ENCODE measurements at places on chromosomes 6 and 20.

- DNase-seq: no peak
These were observed 453.8 kb downstream of the RFPL4B start for GRCh38 chr6:112800916-112801315.

DNA sequence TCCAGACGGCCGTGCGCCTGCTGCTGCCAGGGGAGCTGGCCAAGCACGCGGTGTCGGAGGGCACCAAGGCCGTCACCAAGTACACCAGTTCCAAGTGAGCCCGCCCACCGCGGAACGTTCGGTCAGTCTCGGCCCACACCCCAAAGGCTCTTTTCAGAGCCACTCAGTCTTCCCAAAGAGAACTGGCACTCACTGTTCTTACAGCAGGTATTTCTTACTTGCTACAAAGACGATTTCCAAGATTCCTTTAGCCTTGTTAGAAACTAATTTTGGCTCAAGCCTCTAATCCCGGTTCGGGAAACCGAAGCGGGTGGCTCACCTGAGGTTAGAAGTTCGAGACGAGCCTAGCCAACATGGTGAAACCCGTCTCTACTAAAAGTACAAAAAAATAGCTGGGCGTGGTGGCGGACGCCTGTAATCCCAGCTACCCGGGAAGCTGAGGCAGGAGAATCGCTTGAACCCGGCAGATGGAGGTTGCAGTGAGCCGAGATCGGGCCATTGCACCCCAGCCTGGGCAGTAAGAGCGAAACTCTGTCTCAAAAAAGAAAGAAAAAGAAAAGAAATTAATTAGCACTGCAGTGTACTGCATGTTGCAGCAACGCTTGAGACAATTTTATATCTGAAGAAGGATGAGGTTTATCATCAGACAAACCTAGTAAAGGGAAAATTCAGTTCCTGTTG is 73.1 kb downstream of the OR2B2 start:
- no peak for DNase-seq

- DNase-seq: peak; percentile 21
These were observed 9.7 kb upstream of the CEP43 start for GRCh38 chr6:166989427-166990032.

DNA sequence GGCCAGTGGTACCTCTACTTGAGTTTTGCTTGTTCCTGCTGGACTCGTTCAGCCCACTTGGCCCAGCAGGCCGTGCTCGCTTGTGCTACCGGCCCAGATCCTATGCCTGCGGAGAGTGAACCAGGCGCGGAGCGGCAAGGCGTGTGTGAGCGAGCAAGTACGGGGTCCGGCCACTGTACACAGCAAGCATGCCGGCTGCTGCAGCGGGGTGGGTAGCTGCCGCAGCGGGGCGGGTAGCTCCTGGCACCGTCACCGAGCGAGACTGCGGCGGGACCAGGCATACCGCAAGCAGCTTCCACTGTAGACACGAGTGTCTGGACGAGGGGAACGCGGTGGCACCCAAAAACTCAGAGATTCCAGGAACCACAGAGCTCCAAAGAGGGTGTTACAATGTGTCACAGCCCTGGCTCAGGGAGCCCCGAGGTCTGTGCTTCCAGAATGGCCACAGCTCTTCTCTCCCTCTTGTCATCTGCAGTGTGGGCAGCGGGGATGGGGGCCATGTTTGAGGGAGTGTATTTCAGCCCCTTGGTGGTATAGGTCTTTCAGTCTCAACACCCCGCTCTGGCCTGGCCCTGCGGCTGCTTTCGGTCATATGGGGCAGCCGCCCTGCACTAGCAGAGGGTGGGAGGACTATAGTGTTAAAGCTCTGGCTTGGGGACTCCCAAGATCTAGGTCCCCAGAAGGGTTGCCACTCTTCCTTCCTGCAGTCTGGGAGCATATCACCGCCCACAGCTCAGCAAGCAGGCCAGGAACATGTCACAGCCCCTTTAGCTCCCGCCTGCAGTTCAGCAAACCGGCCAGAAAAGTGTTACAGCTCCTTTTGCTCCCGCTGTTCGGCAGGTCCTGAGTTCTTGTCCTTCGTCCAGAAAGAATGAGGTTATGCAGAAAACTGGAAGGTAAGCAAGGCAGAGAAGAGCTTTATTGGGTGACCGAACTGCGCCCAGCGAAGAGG is 6.1 kb upstream of the RWDD1 start:
- no peak for DNase-seq

DNA sequence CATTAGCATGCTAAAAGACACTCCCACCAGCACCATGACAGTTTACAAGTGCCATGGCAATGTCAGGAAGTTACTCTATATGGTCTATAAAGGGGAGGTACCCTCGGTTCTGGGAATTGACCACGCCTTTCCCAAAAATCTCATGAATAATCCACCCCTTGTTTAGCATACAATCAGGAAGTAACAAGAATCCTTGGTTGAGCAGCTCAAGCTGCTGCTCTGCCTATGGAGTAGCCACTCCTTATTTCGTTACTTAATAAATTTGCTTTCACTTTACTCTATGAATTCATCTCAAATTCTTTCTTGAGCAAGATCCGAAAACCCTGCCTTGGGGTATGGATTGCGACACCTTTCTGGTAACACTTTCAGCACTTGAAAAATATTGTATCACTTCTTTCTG is 243.0 kb downstream of the BMP2 start:
- no peak for DNase-seq

- DNase-seq: no peak
These were observed 54.9 kb downstream of the TCP11 start for GRCh38 chr6:35086282-35086632.

GRCh38 chr6:156046841-156047449 is 591.3 kb upstream of the NOX3 start:
- no peak for DNase-seq

- DNase-seq: no peak
These were observed 471.0 kb downstream of the COL12A1 start for GRCh38 chr6:74734901-74735300.

DNA sequence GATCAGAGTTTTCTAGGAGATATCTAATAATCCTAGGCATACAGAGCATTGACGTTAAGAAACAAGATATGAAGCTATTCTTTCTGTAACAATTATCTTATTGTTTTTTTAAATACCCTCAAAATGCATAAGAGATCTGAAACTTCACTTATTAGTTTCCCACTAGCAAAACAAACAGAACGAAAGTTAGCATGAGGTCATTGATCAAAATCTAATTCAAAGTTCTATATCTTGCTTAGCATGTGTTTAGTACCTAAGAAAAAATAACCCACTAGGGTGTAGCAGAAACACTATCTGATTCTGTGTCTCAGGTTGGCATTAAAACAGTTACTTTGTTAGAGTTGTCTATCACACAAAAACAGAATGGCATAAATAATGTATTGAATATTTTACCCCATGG is 1288.4 kb downstream of the EPHA7 start:
- DNase-seq: no peak

- DNase-seq: no peak
These were observed 147.0 kb downstream of the TBC1D32 start for GRCh38 chr6:121187200-121187832.

DNA sequence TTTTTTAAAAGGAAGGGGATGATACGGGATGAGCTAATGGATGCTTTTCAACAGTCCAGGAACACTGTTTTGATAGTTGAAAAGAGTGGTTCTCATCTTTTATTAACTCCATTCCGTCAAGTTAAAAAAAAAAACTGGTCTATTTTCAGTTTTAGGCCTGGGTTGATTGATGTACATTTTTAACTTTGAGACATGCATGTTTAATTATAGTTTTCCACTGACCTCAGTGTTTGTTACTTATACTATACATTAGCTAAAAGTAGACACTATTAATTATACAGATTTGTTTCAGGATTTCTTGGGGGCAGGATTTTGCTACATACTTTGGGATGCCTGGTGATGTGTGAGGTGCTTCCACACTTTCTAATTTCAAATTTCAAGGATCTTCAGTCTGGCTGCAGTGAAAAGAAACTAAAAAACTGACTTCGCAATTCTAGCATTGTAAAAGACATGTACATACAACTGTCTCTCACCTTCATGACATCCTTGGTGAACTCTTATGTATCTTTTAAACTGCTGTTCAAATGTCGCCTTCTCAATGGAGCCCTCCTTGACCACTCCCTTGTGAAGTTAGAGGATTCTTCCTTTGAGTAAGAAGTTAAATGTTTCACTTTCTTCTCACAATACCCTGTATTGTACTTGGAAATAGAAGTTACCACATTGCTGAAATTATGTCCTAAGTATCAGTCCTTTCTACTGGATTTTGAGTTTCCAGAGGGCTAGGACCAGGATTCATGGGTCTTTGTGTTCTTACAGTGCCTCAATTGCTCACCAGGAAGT is 101.7 kb downstream of the TSHZ2 start:
- no peak for DNase-seq

GRCh38 chr20:45039475-45039820 is 61.5 kb downstream of the KCNS1 start:
- DNase-seq: no peak

DNA sequence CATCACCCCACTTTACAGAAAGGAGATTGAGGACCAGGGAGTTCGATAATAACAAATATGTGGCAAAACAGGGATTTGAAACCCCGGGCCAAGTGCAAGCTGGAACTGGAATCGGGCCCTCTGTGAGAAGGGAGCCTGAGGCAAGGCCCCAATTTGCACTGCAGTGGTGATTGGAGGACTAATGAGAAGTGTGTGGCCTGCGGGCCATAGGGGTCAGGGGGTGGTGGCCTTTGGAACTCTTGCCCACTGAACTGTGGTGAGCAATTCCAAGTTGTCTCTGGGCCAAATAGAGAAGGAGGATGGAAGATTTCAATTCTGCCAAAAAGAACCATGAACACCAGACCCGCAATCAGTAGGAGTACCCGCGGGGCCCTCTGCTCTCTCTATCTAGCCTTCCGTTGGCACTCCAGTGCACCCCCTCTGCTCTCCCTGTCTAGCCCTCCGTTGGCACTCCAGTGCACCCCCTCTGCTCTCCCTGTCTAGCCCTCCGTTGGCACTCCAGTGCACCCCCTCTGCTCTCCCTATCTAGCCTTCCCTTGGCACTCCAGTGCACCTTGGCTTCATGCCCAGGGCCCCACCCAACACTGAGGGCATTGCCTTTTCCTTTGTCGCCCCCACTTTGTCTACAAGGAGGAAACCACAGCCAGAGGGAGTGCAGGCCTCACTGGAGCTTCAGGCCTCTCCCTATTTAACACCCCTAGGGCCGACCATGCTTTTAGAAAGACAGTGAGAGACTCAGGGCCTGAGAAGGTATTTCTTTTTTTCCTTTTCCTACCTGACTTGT is 6.0 kb upstream of the PTPRA start:
- DNase-seq: no peak

GRCh38 chr20:18978311-18978710 is 164.7 kb downstream of the SCP2D1 start:
- no peak for DNase-seq

GRCh38 chr6:73694711-73695411 is 1.1 kb upstream of the CD109 start:
- DNase-seq: no peak

- no peak for DNase-seq
These were observed 102.3 kb downstream of the LYRM2 start for GRCh38 chr6:89536231-89536630.

GRCh38 chr20:36688630-36689029 is 42.6 kb upstream of the SLA2 start:
- no peak for DNase-seq

- DNase-seq: no peak
These were observed 330.3 kb upstream of the PRDM1 start for GRCh38 chr6:105755885-105756284.

DNA sequence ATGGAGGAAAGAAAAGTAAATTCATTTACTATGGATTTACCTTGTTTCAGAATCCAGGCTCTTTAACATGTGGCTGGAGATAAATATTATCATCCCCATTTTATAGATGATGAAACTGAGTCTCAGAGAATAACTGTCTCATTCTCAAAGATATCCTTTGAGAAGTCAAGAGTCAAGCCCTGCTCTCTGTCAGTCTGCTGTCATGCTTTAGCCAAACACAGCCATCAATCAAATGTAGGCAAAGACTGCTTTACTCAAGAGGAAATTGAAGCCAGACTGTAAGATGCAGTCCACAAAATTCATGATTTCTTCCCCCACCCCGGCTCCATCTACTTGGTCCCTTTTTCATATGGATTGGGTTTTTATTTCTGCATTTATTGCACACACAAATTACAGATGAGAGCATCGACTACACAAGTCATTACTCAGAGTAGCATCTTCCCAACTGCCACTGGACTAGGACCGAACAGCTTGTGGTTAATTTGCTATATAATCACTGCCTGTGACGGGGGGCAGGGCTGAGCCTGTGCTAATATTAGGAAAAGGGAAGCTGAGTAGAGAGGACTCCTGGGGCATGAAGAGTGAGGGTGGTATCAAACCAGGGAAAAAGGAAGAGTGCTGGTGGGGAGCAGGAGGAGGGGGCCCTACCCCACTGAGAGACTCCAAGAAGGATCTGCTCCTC is 102.7 kb upstream of the TOP1 start:
- DNase-seq: no peak

- DNase-seq: no peak
These were observed 375.5 kb downstream of the UTRN start for GRCh38 chr6:144660561-144661115.

GRCh38 chr6:127514773-127515227 is 4.3 kb downstream of the MTCL3 start:
- no peak for DNase-seq

DNA sequence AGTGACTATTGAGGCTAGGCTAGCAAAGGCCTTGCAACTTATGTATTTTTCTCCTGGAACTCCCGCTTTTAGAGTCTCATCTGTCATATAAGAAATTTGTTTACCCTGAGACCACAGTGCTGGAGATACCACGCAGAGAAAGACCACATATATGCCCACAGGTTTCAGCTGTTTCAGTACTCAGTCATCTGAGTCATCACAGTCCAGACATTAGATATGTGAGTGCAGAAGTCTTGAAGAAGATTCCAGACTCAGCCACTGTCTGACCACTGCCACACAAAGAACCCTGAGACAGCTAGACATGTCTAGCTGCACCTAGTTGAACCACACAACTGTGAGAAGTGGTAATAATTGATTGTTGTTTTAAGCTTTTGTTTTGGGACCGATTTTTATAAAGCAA is 648.3 kb downstream of the EPM2A start:
- DNase-seq: no peak

DNA sequence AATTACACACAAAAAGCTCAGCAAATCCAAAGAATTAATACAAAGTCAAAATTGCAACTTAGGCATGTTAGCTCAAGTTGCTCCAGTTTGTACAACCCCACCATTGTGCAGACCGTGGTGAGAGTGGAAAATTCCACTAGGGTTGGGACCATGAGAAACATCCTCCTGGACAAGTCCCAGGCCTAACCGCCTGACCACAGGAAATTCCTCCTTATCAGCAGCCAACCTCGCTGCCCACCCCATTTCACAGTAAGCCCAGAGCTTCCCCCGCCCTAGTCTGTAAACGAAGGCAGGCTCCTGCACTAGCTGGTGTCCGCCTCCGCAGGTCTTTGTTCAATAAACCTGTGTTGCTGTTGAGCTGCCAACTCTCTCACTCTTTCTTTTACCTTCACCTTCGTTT is 1023.3 kb downstream of the EYS start:
- no peak for DNase-seq

GRCh38 chr20:868279-868678 is 34.8 kb downstream of the FAM110A start:
- DNase-seq: no peak

Data from stimulated activated CD8-positive, alpha-beta memory T cell treated with anti-CD3 and anti-CD28 coated beads, Interleukin-4, amount 100 ng/mL, for 4 hours (primary cell).